Stimulated activated CD8-positive, alpha-beta memory T cell treated with anti-CD3 and anti-CD28 coated beads, Interleukin-2, amount 100 ng/mL, for 1 hour (primary cell): ENCODE measurements at places on chromosomes 3 and 15.

- DNase-seq: no peak
These were observed 317.3 kb downstream of the FGF12 start for GRCh38 chr3:192409838-192410683.

DNA sequence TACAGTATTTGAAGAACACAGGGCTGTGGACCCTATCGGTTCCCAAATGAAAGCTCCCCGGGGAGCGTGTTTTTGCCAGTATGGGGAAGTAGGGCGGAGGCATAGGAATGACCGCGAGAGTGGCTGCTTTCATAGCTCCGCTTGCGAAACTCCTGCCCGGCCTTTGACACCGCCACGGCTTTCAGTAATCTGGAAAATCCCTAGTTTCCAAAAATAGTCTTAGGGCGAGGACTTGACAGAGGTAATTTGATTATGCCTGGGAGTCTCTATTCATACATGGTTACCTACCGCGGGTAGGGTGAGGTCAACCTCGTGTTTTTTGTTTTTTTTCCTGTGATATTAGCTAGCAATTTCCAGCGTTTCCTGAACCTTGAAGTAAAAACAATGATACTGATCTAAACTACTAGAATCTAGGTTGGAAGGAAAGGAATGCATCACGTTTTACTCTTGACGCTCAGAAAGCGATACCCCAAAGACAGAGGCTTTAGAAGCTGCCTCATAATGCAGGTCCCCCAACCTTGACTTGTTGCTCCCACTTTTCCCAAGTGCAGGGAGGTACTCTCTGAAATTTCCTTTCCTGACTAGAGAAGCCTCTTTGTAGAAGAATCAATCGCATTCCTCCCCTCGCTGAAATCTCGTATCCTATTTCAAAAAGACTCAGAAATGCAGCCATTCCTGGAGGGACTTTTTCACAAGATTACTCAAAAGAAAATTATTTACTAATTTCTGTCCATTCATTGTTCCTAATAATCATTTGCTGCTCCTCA, 894 bp upstream of the CCNL1 start:
- DNase-seq: peak; percentile 39

GRCh38 chr15:69685512-69686452, 233.2 kb downstream of the RPLP1 start:
- DNase-seq: no peak

DNA sequence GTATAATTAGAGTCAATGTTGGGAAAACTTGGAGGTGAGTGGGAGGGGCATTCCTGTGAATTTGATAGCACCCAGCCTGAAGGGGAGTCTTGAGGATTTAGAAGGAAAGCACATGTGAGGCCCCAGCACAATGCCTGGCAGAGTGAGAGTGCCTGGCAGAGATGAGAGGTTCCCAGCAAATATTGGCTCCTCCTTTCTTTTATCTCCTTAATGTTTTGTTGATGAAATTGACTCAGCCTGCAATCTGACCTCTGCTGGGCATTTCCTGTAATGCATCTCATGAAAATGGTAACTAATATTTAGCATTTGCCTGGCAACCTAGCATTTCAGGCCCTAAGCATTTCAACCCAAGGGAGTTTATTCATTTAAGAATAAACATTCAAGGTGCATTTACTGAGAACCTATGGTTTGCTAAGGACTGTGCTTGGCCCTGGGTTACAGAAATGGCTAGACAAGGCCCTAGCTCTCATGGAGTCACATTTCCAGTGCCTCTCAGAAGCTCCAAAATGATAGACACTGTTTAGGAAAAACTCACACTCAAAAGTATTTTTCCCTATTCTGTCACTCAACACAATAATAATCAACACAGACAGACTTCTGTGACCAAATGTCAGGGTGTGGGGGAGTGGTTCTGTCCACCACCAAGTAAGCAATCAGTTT, 19.0 kb downstream of the PDHB start:
- no peak for DNase-seq

- no peak for DNase-seq
These were observed 32.1 kb upstream of the DENND4A start for GRCh38 chr15:65824031-65824743.

DNA sequence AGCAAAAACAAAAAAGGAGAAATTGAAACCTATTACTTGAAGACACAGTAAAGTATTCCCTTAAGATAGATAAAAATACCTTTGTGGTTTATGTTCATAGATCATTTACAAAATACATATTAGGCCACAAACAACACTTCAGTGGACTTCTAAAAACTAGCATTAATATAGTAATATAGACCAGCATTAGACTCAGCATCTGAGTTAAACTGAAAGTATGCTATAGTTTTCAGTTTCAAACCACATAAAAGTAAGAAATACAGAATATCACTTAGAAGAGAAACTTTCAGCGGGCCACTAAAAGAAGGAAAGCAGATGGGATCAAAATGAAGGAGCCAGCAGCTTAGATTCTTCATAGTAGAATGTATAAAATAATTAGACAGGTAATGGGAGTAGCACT, 86.6 kb downstream of the MSL2 start:
- DNase-seq: no peak

GRCh38 chr15:57227166-57227565, 149.1 kb upstream of the CGNL1 start:
- no peak for DNase-seq
